CD4-positive, alpha-beta T cell treated with Interferon gamma for 1 hour (primary cell): ENCODE measurements at places on chromosomes 4 and X.

DNA sequence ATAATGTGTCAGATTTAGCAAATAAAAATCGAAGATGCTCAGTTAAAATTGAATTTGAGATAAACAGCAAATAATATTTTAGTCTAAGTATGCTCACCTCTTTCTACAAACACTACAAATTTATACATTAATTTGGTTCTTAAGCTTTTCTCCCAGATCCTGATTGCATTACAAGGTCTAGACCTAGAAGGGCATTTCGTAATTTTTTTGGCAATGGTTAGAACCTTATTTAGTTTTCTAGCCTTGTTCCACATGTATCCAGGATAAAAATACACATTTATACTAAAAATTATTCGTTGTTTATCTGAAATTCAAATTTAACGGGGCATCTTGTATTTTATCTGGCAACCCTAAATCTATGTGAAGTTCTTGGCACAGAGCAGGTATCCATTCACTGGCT is 2.5 kb upstream of the CDKL5 start:
- DNase-seq = no peak

- no peak for DNase-seq
These were observed 24.3 kb upstream of the DKK2 start for GRCh38 chr4:107060388-107060787.

DNA sequence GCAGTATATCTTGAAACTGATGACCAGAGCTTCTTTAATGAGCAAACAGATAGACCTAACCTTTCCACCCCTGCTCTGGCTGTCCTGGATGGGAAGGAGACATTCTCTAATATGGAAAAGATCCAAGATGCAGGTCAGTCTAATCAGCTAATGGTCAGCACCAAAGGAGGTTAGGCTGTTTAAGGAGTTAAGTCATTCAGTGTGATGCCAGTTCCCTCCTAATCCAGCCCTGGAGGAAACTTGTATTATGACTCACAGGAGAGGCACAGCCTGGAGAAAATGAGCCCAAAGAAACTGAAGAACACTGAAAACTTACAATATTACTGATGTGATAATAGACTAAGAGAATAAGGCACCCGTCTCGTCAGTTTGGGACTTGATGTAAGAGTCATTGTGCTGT is 323.0 kb downstream of the HNRNPD start:
- no peak for DNase-seq

GRCh38 chr4:103400405-103400804 is 202.3 kb upstream of the CENPE start:
- no peak for DNase-seq

DNA sequence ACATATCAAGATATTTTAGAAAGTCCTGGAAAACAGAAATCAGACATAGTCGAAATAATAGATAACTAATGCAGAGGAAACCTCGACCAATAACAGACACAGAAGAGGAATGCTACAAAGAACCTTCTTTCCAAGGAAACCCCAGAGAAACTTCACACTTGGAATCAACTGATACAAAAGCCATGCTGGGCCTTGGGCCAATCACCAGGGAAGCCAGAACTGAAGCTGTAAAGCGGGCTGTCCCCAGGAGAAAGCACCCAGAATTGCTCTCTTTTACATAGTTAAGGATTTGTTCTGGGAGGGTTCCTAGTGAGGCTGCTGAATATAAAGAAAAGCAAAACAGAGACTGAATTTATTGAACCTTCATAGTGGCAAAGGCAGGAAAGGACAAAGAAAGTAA is 100.5 kb downstream of the PRDM5 start:
- no peak for DNase-seq

GRCh38 chrX:10173331-10173900 is 16.6 kb downstream of the CLCN4 start:
- DNase-seq = no peak

GRCh38 chr4:7607156-7607910 is 172.6 kb upstream of the PSAPL1 start:
- DNase-seq = no peak

DNA sequence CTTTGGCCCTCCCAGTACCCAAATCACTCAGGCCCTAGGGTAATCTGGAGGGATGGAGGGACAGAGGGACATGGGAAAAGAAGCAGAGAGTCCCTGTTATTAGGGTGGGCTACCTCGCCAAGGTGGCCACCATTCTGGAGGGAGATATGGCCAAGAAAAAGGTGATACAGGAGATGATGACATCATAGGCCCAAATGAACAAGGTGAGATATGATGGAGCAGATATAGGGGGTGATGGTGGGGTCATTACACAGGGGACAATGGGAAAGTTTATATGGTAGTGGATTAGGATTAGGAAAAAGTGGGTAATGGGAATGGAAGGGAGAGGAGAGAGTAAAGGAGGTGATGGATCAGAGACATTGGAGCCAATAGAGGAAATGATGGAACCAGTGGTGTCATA is 12.9 kb upstream of the SYP start:
- no peak for DNase-seq

- DNase-seq = no peak
These were observed 105.7 kb upstream of the PDLIM3 start for GRCh38 chr4:185640811-185641675.

- DNase-seq = no peak
These were observed 538.6 kb downstream of the ANKRD50 start for GRCh38 chr4:124173912-124174311.

DNA sequence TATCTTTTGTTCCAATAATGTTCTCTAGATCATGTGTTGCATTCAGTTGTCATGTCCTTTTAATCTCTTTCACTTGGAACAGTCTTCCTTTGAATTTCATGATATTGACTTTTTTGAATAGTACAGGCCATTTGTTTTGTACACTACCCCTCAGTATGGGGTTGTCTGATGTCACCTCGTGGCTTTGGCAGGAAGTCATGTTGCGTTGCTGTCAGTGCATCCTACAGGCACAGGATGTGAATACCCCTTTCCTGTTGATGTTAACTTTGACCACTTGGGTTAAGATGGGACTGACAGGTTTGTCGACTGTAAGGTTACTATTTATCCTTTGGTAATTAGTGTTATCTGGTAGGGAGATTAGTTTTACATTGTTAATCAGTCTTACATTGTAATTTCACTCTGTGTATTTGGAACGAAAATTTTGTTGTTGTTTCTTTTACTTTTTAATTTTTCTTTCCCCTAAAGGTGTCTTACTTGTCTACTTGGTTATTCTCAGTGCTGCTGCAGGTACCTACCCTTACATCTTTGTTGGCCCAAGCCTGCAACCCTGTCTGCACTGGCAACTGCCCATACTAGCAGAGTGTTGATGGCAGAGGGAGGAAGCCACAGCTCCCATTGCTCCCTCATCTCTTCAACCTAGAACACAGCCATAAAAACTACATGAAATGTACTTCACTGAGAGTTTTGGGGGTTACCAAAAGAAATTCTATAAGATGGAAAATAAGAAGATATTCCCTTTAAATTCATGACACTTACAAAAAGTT is 14.7 kb upstream of the ATP8A1 start:
- DNase-seq = peak; percentile 61

GRCh38 chr4:173014836-173015235 is 153.8 kb upstream of the GALNT7 start:
- DNase-seq = no peak

DNA sequence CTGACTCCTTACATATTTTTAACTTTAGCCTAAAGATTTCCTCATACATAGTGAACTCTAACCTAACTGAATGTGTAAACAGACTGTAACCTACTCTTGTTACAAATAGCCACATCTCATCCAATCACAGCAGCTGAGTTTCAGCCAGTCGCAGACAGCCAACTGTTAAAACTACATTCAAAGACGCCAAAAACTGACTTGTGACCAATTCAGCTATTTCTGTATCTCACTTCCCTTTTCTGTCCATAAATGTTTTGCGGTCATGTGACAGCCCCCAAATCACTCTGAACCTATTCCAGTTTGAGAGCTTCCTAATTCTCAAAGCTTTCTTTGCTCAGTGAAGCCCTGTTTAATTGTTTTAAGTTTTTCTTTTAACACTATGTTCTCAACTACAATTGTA is 2731.9 kb downstream of the ARAP2 start:
- no peak for DNase-seq

DNA sequence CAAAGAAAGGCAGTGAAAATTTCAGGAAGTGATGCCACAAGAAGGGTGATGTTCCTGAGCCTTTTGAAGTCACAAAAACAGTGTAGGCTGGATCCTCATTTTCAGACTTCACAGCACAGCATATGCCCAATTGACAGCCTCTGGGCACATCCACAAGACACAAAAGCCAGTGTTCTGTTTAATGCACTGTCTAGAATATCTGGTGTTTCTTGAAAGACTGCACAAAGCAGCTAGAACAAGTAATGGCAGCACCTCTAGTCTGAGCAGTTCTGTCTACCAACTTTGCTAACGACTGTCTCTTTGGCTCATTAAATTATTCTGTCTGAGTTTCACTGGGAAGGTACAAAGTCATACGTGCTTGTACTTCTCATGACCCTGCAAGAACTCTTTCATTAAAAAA is 417.1 kb upstream of the GALNT7 start:
- DNase-seq = no peak

GRCh38 chr4:77367638-77368037 is 210.6 kb downstream of the CCNG2 start:
- DNase-seq = no peak

DNA sequence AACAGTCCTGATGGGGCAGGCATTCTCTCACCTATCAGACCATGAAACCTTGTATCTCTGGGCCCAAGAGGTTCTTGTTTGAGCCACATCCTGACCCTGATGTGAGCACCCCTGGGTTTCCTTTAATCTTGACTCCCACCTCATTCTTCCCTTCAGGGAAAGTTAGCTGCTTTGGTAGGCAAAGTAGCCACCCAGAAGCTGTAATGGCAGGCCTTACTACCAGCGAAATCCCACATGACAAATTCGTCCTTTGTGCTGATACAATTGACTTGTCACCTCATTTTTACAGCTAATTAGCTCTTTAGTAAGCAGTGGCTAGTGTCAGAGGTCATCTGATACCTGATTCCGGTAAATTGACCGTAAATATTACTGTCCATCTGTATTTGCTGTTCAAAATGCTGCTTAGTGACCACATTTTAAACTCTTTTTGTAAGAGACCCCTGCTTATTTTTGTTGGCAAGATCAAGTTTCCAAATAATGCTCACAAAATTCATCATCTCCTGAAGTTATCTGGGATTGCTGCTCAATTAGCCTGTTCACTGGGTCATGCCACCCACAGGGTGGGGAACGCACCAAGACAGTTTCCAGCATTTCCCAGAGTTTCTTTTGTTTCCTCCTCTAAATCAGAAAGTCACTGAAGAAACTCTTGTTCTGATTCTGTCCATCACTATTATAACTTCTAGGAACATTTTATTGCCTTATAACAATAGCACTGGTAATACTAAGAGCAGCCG is 329.7 kb downstream of the GPAT3 start:
- no peak for DNase-seq

GRCh38 chr4:118983831-118984230 is 95.2 kb downstream of the SYNPO2 start:
- DNase-seq = no peak

DNA sequence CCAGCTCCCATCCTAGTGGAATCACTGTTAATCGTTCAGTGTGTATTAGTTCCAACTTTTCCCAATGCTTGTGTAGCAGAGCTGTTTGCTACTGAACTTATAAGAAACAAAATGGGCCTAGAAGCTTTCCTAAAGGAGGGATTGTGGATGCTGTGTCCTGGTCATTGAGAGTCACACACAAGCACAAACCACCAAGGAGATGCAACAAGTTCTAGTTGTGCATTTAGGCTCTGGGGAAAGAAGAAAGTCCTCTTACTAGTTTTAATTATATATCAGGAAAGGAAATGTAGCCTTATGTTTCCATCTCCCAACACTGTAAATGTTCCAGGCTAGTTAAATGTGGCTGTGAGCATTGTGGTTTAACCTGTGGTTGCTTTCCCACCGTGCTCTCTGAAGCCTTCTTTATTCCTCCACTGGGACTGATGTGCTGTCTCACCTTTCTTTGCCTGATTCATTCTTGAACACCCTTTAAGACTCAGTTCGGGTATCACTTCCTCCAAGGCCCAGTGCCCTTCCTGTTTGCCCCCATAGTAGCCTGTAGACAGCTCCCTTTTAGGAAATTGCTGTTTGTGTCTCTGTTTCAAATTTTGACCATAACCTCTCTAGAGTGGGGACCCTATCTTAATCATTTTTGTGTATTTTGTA is 34.3 kb downstream of the ATP10D start:
- DNase-seq = no peak

- DNase-seq = no peak
These were observed 402.2 kb upstream of the AADAT start for GRCh38 chr4:170491981-170492380.

- no peak for DNase-seq
These were observed 45.4 kb upstream of the PNPLA4 start for GRCh38 chrX:7972586-7972985.

DNA sequence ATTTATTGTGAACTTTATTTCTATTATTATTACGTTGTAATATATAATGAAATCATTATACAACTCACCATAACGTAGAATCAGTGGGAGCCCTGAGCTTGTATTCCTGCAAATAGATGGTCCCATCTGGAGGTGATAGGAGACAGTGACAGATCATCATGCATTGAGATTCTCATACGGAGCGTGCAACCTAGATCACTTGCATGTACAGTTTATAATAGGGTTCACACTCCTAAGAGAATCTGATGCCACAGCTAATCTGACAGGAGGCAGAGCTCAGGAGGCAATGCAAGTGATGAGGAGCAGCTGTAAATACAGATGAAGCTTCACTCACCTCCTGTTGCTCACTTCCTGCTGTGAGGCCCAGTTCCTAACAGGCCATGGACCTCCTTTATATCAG is 2170.2 kb downstream of the PCDH7 start:
- DNase-seq = no peak

DNA sequence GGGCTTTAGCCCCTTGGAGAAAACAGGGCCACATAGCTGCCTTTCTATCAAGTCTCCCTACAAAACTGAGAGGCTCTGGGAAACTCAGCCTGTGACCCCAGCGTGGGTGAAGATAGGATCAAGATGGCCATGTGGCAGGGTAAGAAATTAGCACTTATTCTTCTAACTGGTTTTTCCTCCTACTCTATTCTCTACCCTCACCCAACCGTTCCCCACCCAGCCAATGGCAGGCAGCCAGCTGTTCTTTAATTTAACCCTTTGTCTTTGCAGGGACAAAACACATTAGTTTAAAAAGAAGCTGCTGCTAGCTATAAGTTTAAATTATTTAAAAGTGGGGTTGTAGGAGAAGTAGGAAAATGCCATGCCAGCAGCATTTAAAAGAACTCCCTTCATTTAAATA is 2.8 kb downstream of the CLCN5 start:
- DNase-seq = no peak

- no peak for DNase-seq
These were observed 66.4 kb upstream of the ATP6AP2 start for GRCh38 chrX:40514376-40514775.

- no peak for DNase-seq
These were observed 45.0 kb downstream of the PSAPL1 start for GRCh38 chr4:7389719-7390118.

DNA sequence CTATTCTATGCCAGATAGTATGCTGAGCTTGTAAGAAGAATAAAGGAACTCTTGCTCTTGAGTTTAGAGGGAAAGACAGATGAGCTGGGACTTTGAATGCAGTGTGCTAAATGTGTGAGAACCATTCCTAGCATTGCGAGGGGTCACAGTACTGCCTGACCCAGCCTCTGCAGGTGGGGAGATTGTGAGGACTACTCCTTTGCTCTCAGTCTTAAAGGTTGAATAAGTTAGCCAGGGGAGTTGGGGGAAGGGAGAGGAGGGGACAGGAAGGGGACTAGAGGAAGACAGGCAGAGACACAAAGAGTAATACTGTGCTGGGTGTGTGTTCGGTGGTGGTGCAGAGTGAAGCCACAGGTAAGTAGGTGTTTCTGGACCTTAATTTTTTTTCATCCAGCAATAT is 41.7 kb downstream of the DCUN1D4 start:
- DNase-seq = no peak

GRCh38 chr4:79338148-79338547 is 12.3 kb upstream of the NAA11 start:
- no peak for DNase-seq

- no peak for DNase-seq
These were observed 4.5 kb downstream of the TSR2 start for GRCh38 chrX:54444752-54445151.
